RPMI7951 (cell line): ENCODE measurements at places on chromosomes 6 and 20.

- no peak for DNase-seq
Observed at GRCh38 chr6:162290846-162291465, 436.6 kb downstream of the PRKN start.

DNA sequence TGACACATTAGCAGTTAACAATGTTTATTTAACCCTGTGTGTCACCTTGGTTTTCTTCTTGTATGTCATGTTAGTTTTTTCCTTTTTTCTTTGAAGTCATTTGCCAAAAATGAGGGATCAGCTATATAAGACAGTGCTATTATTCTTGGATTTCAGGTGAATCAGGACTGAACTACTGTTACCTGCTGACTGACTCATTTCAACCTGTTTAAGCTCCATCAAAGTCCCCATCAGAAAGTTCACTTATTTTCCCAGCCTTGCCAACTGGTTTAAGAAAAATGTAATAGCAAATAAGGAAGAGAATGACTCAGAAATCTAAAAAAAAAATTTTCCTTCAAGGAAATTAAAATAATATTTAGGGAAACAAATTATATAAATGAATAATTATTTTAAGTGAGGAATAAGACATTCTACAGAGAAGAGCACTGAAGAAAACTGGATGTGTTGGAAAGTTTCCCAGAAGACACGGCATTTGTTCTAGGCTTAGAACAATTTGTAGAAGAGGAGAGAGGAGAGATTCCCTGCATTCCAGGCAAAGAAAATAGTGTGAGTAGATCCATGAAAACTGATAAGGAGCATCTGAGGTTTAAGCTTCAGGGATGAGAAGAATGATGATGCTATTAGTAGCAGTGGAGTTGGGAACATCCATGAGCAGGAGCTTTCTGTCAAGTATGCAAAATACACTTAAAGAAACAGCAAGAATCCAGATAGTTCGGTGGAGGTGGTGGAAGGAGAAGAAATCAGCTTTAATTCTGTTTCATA lies 84.9 kb upstream of the SIM1 start:
- DNase-seq, result no peak

DNA sequence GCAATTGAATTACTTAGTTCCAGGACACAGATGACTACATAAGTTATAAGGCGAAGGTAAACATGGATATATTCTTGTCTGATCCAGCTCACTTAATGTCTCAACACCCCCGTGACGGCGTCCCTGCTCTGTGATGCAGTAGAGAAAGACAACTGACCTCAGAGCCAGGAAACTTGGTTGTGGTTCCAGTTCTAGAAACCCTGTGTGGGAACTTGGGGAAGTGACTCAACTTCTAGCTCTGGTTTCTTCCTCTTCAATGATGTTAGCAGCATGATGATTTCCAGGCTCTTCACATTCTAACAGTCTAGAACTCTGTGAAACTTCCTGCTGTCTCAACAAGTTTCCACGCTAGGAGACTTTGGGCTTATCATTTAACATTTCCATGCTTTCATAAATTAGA lies 18.4 kb downstream of the LAMA4 start:
- peak; percentile 84 for DNase-seq

DNA sequence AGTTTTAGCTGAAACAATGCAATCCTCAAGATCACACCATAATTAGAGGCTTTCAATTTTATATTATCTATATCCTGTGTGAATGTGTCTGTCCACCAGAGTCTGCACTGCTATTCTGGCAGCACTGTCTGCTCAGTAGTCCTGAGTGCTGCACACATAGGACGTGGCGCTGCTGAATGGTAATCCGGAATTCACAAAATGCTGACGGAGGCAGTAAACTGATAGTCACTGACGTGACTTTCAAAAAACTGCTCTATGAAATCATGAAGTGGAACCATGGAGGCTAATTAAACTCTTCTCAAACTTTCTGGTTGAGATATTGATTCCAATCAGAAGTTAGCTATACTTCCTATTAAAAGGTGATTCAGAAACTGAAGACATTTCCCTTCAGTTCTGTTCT lies 190.8 kb upstream of the NOX3 start:
- DNase-seq, result peak; percentile 3

DNA sequence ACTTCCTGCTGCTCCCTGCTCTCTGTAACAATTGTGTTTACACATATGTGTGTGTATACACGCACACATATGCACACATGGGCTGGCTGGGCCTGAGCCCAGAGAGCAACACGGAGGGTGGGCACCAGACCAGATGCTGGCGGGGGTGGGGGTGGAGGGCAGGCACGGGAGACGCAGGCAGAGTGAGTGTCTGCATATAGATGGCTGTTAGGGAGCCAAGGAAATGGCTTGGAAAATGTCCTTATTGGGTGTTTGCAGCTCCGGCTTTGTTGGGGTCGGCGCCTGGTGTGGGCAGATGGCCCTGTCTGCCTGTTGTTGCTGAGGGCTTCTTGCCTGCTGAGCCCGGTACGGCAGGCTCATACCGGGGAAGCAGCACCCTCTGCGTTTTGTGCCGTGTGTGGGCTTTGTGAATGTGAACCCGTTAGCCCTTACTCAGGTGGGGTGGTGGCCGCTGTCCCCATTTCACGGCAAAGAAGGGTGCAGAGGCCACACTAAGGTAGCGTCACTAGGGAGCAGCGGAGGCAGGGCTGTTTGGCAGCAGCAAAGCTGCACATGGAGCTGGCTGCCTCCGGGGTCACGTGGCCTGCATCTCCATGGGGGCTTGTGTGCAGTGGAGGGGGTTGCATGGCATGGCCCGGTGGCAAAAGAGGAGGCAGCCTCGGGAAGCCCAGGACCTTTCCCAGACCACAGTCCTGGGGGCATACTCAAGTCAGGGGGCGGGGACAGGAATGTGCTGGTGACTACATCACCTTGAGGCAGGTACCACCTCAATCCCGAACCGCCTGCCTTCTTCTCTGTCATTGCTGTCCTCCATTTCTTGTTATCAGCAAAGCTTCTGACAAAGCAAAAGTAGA lies 47.4 kb upstream of the SRF start:
- no peak for DNase-seq

DNA sequence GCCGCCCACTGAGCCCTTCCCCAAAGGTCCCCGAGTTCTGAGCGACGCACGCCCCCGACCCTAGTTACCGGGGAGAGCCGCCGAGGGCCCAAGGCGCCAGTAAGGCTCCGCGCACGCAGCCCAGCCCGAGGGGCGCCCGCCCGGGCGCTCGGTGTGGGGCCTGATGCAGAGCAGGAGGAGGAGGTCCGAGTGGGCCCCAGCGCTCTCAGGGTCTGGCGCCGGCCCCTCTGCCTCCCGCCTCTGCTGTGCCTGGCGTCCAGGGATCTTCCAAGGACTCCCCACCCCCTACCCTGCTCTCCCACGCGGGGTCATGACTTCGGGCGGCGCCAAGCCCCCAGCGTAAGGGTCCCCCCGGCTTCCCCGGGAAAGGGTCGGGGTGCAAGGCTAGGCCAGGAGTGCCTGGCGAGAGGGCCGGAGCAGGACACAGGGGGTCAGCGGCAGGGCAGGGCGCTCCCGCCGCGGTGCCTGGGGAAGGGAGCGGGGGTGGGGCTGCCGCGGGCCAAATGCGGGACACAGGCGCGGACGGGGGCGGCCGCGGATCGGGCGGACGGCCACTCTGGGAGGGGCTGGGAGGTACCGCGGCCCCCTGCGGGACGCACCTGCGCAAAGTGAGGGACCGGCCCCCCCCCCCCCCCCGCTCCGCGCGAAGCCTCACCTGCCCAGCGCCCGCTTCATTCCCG lies 637 bp downstream of the ABHD12 start:
- peak; percentile 30 for DNase-seq

DNA sequence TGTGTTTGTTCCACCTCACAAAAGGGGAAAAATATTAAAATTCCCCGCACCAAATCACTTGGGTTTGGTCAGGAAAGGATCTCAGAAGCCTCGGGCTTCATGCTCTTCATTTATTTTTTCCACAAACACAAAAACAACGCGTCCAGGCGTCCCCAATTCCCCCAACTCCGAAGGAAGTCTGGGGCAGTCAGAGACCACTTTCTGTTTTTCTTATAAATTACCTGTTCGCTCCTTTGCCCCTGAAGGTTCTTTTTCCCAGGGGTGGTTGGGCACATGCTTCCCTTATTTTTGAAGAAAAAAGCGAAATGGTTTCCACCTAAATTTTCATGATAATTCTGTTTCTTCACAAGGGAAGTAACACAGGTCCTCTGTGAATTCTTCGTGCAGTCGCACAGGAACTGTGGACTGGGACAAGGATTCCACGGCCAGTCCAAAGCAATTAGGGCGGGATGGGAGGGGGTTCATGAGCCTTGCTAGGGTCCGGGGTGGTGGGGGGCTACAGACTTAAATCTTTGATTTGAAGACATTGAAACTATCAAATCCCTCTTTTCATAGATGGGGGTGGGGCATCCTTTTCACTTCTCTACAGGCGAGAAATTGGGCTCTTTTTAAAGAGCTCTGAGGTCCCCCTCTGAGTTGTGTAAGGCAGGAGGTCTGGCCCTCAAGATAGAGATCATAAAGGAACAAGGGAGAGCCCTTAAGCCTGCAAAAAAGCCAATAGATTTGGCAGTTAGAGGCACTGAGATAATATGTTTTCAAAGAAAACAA lies 30.5 kb upstream of the HFE start:
- peak; percentile 52 for DNase-seq

GRCh38 chr20:40807821-40808170 lies 118.8 kb upstream of the MAFB start:
- no peak for DNase-seq
